ENCODE measurements at places on chromosomes 7 and 10.

GRCh38 chr10:4638099-4638498 is 187.9 kb upstream of the AKR1E2 start:
- DNase-seq, result peak; percentile 78

DNA sequence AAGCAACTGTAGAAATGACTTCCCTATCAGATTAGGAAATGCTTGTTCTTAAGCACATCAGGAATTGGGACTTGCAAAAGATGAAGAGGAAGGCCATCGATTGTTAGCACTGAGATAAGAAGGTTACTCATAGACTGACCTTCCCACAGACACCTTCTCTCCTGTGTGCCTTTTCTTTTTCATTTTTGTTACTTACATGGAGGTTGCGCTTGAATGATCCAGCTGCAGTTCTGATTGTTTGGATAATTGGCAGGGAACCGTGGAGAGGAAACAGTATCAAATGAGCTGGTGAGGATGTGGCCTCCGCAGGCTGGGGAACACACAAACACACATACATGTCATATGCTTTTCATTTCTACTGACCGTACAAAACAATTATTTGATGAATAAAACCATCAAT is 134.9 kb upstream of the RSU1 start:
- DNase-seq, result peak; percentile 8

DNA sequence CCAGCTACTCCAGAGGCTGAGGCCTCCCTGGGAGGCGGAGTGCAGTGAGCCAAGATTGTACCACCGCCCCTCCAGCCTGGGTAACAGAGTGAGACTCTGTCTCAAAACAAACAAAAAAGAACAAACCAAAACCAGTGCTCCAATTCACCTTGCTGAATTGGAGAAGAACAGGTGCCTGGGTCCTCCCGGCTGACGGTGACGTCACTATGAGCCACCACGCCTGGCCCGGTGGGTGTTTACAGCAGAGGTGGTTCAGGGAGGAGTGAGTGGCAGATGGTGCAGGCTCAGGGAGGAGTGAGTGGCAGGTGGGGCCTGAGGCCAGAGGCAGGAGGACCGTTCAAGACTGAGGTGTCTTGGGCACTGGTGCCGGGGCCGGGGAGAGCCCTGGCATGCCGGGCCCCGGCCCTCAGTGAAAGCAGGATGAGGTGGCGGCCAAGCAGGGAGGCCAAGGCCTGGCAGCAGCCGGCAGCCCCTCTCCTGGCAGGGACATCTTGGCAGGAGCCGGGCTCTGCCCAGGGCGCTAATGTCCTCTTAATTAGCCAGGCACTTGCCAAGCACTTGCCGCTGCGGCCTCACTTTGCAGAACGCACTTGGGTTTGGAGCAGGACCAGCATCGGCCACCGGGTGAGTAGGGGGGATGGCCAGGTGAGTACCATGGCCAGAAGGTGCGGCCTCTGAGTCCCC is 162.8 kb upstream of the TNRC18 start:
- no peak for DNase-seq

- no peak for DNase-seq
Measured at GRCh38 chr10:110680273-110681020, 36.3 kb downstream of the RBM20 start.

DNA sequence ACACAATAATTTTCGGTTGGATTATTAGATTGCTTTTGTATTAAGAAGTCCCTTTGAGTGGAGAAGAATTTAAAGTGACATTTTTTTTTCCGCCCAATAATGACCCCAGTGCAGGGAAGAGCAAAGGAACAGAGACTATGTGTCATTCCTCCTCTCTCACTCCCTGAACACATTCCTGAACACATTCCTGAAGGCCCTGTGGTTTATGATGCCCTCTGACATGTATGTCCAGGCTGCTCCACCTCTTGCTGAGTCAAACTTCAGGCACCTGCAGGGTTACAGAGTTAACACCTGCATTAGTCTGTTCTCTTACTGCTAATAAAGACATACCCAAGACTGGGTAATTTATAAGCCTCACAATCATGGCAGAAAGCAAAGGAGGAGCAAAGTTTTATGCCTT is 704.0 kb upstream of the LRRN3 start:
- DNase-seq, result peak; percentile 82

GRCh38 chr7:151088856-151089699 is 2.8 kb downstream of the AGAP3 start:
- peak; percentile 61 for DNase-seq

DNA sequence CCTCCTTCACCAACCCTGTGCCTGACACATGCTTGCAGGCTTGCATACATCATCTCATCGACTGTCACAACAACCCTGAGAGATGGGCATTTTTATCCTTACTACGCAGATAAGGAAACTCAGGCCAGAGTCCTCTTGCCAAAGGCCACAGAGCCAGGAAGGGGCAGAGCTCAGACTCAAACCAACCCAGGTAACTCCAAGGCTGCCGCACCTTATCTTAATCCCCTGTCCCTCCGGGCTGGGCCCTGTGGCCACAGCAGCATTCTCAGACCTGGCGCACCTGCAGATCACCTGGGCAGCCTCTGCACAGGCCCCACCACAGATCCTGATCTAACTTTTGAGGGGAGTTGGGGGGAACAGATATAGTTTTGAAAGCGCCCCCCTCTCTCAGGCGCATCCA is 35.1 kb downstream of the SORBS1 start:
- DNase-seq, result no peak

DNA sequence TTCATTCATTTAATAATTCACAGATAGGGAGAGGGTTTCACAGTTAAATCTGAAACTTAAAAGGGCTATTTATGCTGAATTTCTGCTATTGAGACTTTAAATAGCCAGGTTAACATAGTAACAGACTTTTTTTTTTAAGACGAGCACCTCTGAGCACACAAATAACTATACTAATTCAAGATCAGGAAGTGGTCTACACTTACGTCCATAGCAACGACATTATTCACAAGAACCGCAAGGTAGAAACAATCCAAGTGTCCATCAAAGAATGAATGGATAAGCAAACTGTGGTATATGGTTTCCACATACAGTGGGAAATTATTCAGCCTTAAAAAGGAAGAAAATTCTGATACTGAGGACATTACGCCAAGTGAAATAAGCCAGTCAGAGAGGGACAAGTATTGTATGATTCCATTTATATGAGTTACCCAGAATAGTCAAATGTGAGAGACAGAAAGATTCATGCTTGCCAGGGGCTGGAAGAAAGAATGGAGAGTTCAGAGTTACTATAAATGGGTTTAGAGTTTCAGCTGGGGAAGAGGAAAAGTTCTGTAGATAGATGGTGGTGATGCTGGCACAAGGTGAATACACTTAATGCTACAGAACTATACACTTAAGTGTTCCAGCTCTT is 140.3 kb upstream of the LAMB4 start:
- no peak for DNase-seq

DNA sequence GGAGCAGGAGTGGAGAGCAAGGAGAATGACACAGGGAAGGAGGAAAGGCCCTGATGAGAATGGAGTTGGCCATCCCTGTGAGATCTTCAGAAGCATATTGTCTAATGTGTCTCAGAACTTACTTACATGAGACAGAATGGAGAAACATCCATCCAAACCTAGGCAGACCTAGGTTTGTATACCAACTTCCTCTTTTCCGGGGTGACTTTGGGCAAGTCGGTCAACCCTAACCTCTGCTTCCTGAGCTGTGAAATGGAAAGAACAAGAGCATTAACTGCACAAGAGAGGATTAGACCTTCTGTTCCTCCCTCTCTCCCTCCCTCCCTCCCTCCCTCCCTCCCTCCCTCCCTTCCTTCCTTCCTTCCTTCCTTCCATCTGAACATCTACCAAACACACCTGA is 4.5 kb downstream of the GHRHR start:
- no peak for DNase-seq

GRCh38 chr10:104337985-104338735 is at the start of gene ITPRIP:
Gene ITPRIP, minus strand, starts transcription at chr10:104338465. Its CDS starts 22,414 bp downstream, at chr10:104316051.
- peak; percentile 85 for DNase-seq

- no peak for DNase-seq
Measured at GRCh38 chr7:96663457-96663856, 46.2 kb downstream of the SEM1 start.

- DNase-seq, result no peak
Measured at GRCh38 chr7:85509476-85509875, 322.6 kb upstream of the SEMA3D start.

DNA sequence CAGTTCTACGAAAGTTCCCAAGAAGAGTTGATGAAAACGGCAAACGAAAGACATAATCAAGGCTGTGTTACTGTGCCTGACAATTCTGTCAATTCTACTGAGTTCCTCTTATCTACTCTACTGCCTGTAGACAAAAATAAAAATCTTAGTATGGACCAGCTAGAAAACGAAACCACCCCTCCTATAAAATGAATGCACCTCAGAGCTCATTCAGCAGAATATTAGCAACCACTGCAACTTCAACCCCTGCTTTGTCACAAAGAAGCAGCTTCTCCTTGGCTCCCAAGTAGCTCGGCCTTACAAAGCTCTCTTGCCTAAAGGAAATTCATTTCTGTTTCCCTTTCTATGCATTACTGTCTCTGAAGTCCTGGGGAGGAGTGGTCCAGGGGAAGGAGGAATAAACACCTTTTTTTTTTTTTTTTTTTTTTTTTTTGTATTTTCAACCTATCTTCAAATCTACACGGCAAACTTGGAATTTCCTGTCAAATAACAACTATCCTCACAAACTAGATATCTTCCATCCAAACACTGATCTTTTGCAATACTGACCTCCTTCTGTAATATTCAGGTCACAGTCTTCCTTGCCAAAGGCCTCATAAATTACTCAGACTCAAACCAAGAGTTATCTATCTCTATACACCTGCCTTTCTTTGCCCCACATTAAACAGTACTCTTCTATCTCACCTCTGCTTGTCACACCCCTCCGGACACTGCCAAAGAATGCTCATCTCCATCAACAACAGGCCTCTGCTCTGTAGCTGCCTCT is 74.3 kb downstream of the GLI3 start:
- DNase-seq, result no peak

DNA sequence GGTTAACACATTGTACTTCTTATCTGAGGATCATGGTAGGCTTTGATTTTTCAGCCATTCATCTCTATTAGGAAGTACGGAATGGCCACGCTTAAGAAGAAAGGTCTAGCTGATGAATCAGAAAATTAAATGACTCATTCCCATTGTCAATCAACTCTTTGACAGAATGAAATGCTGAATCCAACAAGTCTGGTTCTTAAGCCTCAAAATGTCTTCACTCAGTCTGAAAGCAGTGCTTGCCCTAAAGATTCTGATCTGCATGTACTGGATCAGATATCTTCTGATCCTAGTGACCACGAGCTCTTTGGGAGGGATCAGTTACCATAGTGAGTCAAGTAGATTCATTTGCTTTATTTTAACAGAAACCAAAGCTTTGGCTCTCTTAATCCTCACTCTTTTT is 5.7 kb upstream of the CELF2 start:
- no peak for DNase-seq
